ENCODE measurements at places on chromosomes 3 and 15. TPM values are rescaled to one million over a fixed set of nuclear protein-coding genes. Genes with fewer than 3 reads are reported as not detected.

- DNase-seq, result no peak
Observed at GRCh38 chr3:151835751-151836525, 22.0 kb downstream of the AADAC start.

GRCh38 chr3:188287762-188288505 is 134.0 kb downstream of the LPP start:
- DNase-seq, result no peak

GRCh38 chr15:62483814-62484213 is 318.7 kb upstream of the C2CD4B start:
- no peak for DNase-seq

DNA sequence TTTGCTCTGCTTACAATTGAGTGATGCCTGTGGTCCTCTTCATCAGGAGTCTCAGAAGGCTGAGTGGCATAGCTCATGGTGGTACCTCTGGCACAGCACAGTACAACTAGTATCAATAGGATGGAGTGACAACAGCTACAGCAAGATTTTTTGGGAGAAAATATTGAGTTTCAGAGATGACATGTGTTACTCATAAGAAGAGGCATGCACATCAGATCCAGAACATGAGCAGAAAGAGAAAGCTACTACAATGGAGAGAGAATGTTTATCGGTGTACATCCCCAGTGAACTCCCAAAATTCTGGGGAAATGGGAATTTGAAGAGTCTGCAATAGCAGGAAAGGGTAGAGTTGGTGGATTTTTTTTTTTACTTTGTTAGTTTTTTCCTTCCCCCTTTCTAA is 130.5 kb upstream of the MB21D2 start:
- DNase-seq, result no peak

- DNase-seq, result no peak
Observed at GRCh38 chr3:42516443-42516842, 14.0 kb downstream of the VIPR1 start.

GRCh38 chr3:15676259-15676658 is 74.7 kb downstream of the BTD start:
- no peak for DNase-seq

GRCh38 chr3:41893977-41894376 is 67.9 kb downstream of the ULK4 start:
- no peak for DNase-seq

DNA sequence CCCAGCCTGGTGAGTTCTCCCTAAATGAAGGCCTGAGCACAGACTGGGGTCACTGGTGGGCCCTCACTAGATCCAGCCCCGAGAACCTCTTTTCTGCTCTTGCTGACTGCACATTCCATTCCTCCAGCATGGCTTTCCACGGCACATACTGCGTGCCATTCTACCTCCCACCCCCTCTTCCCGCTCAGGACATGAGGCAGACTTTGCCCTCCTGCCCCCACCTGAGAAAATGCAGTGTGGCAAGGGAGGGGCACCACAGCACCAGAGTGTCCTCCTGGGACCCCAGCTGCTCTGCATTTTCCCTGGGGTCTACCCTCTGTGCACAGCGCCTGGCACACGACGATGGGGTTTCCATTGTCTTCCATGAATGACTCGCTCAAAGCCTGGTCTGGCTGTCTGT is 6.1 kb upstream of the SLCO2A1 start:
- no peak for DNase-seq

DNA sequence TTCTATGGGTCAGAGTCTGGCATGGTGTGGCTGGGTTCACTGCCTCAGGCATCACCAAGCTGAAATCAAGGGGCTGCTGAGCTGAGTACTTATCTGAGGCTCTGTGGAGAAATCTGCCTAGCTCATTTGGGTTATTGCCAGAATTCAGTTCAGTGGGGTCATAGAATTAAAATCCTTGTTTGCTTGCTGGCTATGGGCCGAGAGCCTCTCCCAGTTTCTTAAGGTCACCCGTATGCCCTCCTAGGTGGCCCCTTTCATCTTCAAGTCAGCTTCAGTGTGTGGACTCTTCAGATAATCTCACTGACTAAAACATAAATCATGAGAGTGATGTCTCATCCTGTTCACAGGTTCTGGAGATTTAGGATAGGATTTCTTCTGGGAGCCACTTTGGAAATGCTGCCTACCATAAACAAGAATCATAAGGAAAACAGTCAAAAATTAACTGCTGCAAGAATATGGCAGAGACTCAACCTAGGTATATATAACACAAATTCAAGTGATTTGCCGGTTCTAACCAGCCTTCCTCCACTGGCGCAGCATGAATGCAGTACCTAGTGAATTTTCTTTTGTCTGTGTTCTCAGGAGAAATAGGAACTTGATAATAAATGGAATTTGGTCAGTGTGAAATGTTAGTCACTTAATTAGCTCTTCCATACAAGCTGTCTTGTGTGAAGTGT is 5.3 kb downstream of the CP start:
- no peak for DNase-seq

DNA sequence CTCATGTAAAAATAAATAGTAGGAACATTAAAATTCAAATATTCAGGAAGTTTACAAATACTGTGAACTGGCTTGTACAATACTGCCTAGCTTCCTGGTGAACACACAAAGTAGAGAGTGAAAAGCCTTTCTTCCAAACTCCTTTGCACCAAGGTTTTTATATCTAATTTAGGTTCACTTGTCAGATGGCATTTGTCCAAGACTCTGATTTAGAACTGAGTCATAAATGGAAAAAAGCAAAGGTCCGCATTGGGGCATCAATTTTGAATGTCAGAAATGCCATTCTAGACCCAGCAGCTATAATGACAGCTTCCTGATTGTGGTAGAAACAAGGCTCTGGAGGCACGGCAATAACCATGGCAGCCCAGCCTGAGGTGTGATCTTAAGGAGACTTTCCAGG is 160.7 kb downstream of the PDE8A start:
- no peak for DNase-seq

GRCh38 chr3:25508901-25509300 is 80.8 kb downstream of the RARB start:
- no peak for DNase-seq

- no peak for DNase-seq
Observed at GRCh38 chr3:37864904-37865303, 3.2 kb downstream of the CTDSPL start.

DNA sequence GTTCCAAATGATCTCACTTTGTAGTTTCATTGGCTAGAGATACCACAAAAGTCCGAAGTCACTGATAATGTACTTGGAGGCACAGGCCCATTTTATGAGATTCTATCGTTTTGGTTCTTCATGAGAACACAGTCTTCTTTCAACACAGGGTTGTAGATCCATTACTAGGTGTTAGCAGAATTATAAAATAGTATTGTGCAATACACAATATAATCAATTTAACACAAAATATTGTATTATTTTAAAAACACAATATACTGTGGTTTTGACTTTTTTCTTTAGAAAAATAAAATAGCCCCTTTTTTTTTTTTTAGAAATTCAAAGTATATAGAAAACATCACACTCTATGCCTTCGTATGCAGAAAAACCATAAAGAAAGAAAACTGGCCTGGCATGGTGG is 138.6 kb upstream of the TSC22D2 start:
- DNase-seq, result no peak

DNA sequence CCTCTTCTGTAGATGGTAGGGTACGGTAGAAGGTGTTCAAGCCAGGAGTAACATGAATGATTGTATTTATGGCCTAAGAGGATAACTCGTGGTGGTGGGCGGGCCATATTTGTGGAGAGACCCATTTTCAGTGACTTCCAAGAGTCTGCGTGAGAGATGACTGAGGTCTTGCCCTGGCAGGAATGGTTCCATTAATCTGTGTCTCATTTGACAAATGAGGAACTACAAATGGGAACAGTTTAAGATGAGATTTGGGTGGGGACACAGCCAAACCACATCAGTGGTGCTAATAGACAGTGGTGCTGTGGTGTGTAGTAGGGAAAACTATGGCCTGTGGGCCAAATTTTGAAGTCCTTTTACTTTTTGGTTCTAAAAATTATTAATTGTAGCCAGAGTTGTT is 47.1 kb downstream of the FLNB start:
- DNase-seq, result no peak

- DNase-seq, result no peak
Observed at GRCh38 chr3:178088963-178089362, 447.3 kb upstream of the KCNMB2 start.

DNA sequence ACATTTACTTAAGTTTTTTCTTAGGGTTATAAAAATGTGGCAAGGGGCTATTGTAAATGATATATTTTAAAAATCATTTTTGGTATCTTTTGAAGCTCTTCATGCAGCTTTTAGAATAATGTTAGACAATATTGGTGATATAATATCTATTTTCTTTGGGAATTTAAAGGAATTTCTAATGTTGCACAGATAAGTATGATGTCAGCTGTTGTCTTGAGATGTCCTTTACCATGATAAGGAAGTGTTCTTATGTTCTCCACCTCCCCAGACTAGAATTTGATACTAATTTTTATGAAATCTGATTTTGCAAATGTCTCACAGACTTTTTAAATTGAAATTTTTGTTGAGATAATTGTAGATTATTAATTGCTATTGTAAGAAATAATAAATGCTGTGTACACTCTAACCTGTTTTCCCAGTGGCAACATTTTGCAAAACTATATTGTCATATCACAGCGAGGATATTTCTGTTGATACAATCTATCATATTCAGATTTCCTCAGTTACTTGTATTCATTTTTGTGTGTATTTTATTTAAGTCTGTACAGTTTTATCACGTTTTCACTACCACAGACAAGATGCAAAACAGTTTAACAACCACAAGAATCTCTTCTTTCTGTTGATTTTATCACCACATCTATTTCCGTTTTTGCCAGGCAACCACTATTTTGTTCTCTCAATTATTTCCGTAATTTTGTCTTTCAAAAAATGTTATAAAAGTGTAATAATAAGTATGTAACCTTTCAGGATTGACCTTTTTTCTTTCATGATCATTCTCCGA is 55.4 kb downstream of the SPRED1 start:
- no peak for DNase-seq

DNA sequence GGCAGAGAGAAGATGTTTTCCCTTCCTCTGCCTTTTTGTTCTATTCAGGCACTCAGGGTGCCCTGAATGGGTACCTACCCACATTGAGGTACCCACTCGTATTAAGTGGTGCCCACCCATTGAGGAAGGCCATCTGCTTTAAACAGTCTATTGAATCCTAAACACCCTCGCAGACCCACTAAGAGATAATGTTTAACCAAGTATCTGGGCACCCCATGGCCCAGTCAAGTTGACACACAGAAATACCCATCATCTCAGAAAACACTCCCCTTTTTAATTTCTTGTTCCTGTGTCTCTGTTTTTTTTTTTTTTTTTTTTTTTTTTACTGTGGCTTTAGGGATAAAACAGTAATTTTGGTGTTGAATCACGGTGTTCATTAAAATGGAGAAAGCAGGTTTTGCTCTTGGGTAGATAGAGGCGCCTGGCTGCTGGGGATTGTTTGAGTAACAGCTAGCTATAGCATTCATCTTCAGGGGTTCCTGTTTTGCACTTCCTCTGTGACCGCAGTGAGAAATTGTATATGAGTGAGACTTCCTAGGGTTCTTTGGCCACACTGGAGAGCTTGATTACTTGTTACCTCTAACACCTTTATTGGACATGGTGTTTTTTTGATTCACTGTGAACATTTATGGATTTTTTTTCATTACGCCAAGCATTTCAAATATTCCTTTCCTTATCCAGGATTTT is 259.1 kb downstream of the PTPRG start:
- DNase-seq, result no peak

- DNase-seq, result no peak
Observed at GRCh38 chr3:26437678-26438077, 184.9 kb upstream of the LRRC3B start.

- DNase-seq, result peak; percentile 48
Observed at GRCh38 chr3:56981445-56982230, 78.8 kb upstream of the SPATA12 start.

TUBGCP5 gene
- total RNA-seq, result 17.1 TPM

SNRK gene
- total RNA-seq, result 44.3 TPM

MFGE8 gene
- 1,738 TPM for total RNA-seq

ACKR4 gene
- total RNA-seq, result 12.8 TPM

GOLGA6L1 gene
- total RNA-seq, result not detected

SCN11A gene
- not detected for total RNA-seq

All from ascending aorta (tissue), 2 donors.